NCI-H1048 (cell line): ENCODE measurements at places on chromosomes 12 and 14.
A peak's percentile ranks its signal among the peaks of the same experiment; 100 is the strongest.

DNA sequence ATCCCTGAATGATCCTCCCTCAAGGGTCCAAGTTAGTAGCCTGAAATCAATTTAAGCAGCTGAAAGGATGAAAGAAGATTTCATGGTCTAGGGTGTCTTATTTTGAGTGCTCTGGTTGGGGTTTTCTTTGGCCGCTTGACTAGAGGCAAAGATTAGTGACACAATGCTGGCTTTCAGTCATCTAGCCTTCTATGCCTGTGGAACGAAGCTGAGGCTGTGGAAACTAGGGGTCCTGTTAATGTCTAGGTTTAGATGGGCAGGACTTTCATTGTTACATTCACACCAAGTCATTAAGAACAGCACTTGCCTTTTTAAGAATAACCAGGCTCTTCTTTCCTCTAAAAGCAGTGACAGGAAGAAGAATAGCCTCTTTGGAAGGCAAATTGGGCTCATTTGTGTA, 253.8 kb upstream of the E2F7 start:
- no peak for DNase-seq

DNA sequence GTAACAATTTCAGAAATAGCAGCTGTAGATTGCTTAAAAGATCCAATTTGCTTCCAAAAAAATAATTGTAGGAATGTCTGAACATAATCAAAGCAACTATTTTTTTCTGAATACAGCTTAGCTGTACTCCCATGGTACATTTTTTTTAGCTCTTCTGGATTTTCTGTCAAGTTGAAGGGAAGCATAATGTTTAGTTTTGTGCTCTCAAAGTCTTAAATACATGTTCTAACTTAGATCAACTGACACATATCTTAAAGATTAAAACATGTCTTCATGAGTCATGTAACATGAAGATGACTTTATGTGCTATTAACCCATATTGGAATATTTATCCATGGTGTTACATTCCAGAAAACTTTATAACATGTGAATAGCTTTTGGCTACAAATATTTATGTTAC, 255.7 kb downstream of the BTG1 start:
- no peak for DNase-seq

DNA sequence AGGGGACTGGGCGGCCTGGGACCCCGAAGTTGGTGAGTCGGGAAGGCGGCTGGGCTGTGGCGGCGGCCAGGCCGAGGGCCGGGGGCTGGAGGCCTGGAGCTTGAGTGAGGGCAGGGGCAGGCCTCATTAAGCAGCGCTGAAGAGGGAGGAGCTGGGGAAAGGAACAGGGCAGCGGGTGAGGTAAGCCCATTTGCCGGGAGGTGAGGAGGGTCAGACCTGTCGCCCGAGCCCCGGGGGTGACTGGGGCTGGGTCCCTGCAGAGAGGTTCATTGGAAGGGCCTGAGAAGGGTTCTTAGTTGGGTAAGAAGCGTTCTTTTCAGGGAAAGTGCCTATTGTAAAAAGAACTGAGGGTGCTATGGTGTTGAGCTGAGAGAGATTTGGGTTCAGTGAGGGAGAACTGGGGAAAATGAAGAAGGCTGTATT, 441 bp downstream of the RAB5B start:
- DNase-seq = no peak

GRCh38 chr14:92783813-92784431, 10.2 kb upstream of the GOLGA5 start:
- peak; percentile 12 for DNase-seq

DNA sequence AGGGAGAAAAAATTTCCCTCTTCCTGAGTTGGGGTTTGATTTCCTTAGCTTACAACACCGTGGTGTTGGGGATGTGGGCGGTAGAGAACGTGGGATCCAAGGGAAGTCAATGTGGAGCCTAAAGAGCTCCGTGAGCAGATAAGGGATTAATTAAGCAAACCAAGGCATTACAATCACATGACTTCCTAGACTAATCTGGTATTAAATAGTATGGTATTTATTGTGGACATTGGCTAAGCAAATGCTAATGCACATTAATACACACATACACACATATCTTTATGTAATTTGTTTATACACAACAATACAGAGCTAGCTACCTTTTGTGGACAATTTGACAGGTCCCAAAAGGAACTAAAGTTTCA, 791 bp upstream of the RNF41 start:
- no peak for DNase-seq

DNA sequence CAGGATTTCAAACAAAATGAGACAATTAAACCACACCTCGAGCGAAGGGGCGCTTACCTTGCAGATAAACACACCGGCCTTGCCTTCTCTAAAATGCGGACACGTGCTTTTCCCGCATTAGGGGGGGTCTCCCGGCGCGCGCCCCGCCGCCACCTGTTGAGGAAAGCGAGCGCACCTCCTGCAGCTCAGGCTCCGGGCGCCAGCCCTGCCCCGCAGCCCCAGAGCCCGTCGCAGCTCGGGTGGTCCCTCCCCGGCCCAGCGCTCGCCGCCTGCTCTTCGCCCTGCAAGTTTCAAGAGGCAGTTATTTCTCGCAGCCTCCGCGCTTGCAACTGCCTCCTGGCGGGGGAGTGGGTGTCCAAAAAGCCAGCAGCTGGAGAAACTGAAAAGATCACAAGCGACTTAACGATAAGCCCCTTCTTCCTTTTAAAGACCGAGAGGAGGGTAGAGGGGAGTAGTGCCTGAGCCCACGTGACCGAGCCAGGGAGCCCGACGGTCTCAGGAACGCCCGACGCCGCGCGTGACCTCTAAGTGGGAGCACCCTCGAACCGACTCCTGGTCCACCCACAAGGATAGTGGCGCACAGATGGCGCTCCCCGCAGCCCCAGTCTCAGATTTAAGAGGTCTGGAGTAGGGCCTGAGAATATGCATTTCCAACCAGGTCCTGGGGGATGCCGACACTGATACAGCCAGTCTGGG, at the start of gene ESR2:
Gene ESR2, minus strand, starts transcription at position 396 of the 696 bp plus-strand sequence. CDS start 11,386 bp downstream, outside the sequence.
- no peak for DNase-seq

GRCh38 chr12:12182703-12183365, 84.0 kb downstream of the LRP6 start:
- no peak for DNase-seq

DNA sequence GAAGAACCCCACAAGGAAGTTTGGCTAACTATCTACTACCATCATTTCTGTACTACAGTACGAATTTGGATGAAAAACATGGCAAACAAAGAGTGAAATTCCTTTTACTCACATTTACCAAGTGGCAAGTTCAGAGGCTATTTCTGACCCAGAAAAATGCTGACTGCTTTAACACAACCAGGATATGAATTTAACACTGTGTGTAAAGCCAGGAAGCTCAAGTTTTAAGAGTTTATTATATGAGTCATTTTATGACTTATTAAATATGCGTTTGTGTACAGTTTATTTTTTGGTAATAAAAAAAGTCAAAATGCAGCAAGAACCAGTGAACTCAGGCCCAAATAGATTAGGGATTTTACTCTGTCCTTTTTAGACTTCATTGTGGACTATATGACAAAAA, 58.4 kb upstream of the STAC3 start:
- DNase-seq = no peak

- no peak for DNase-seq
Measured at GRCh38 chr14:21891921-21892320, 218.3 kb upstream of the OR4E1 start.

GRCh38 chr14:60317609-60318008, 68.6 kb downstream of the PPM1A start:
- DNase-seq = no peak

DNA sequence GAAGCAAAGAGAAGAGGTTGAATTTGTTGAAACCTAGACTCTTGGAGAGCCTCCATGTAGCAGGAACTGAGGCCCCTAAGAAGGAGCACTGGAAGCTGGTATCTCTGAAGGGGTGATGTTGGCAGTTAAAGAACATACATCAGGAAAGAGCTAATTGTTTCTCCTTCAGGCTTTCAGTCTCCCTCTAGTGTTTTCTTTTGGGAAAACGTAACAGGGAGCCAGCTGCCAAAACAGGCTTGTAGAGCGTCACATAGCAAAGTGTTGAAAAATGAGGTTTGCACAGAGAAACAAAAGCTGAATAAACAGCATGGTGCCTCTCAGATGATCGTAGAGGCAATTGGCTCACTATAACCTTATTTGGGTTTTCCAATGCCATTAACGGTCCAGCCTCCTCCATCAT, 46.9 kb upstream of the CAND1 start:
- no peak for DNase-seq

- DNase-seq = no peak
Measured at GRCh38 chr14:63472986-63473788, 70.0 kb downstream of the PPP2R5E start.

DNA sequence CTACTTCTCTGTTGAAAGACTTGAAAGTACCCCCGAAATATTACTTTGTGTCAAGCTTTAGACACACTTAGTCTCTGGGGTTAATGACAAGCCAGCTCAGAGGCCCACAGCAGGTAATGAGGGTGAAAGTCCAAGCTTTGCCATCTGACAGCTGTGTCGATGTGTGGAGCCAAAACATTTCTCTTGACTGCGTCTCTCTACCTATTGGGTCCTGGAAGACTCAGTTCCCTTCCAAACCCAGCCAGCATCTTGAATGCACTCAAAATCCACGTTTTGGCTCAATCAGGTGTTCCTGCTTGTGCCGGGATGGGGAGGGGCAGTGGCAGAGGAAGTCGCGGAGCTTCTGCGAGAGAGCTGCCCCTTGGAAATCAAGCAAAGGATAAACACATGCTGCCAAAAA, 3.2 kb downstream of the PLXNC1 start:
- DNase-seq = no peak

GRCh38 chr14:23512156-23512555, 39.4 kb downstream of the ZFHX2 start:
- no peak for DNase-seq

- DNase-seq = no peak
Measured at GRCh38 chr12:65497660-65498059, 219.2 kb downstream of the MSRB3 start.

DNA sequence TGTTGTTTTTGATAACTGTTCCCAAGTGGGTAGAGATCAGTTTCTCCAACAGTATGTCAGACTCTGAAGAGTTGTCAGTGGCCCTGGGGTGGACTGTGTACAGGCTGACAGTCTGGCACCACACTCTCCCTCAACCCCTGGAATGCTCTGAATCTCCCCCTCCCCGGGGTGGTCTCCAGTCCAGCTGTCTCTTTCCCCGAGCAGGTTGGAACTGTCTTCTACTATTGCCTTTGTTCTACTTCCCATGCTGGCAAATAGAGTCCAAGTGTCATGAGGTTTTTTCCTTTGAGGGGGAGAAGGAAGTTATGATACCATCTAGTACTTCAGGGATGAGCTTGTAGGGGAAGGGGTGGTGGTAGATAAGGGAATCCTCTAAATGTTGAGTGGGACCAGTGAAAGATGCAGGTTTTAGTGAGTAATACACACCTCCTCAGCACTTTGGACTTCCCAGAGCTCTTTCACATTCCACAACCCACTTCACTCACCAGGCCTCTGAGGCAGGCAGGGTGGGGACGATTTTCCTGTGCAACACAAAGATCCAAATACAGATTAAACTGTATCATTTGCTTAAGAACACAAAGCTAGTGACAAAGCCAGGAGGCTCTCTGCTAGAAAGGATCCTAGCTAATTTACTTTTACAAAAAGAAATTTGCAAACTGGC, 170.7 kb upstream of the GZMB start:
- no peak for DNase-seq

- no peak for DNase-seq
Measured at GRCh38 chr12:104957719-104958000, 430 bp downstream of the SLC41A2 start.

- no peak for DNase-seq
Measured at GRCh38 chr14:99506276-99506675, 25.1 kb downstream of the CCNK start.

- no peak for DNase-seq
Measured at GRCh38 chr12:6074979-6075585, 49.4 kb downstream of the VWF start.

GRCh38 chr12:32545413-32545980, 133.6 kb upstream of the DNM1L start:
- DNase-seq = no peak

DNA sequence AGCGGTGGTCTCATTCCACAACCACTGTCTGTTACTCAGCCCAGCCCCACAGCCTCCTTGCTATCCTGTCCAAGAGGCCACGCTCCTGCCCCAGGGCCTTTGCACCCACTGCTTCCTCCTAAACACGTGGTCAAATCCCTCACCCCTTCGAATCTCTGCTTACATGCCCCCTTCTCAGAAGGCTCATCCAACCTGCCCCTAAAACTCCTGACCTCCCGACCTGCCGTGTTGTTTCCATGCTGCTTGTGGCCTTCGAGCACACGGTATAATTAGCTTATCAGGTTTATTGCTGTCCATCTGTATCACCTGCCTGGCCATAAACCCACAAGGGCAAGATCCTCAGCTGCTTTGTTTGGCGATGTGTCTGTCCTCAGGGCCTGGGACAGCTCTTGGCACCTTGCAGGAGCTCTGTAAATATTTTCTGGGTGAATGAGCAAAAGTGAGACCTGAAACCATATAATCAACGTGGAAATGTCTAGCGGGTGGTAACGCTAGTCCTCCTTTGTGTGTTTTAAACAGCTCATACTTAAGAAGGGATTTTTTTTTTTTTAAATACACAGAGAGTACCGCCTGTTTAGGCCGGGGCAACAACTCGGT, 36.0 kb downstream of the SCARB1 start:
- DNase-seq = no peak

GRCh38 chr14:102821252-102821651, 44.0 kb downstream of the TRAF3 start:
- no peak for DNase-seq

DNA sequence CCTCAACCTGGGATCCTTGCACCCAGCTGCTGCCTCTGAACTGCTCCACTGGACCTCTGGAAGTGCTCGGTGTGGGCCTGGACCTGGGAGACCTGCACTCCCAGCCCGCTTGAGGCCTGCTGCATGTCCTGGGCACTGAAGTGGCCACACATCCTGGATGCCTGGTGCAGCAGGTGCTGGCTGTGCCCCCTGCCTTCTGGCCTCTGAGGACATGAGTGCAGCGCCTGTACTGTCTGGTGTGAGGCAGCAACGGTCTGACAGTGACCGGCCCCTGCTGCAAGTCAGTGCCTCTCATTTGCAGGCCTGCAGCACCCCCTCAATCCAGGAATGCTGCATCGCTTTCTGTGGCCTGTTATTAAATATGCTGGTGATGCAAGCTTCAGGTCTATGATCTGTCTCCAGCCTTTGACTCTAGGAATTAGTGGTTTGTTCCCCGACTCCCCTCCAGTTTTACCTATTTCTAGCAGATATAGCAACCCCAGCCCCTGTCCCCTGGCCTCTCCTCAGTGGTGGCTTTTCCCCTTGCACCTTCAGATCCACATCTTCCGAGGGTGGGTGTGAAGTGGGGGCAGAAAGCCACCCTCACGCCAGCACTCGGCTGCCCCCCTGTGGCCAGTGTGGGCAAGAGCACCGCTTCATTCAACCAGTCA, 3.6 kb downstream of the SMIM41 start:
- no peak for DNase-seq

DNA sequence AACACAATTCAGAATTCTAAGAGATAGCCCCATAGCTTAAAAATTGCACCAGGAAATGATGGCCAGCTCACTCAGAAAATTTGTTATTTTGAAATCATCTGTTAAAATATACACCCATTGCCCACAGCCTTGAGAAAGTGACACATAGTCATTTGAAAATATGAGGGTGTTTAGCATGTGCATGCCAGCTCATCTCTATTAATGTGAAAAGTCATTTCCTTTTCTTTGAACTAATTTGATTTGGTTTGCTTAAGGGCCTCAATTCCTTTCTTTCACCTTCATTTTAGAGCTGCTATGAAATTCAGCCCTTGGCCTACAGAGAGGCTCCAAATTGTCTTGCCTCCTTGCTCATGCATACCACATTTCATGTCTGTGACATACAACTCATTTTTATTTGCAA, 241.4 kb downstream of the PHLDA1 start:
- DNase-seq = no peak
